ENCODE measurements at places on chromosomes 2 and 18.

DNA sequence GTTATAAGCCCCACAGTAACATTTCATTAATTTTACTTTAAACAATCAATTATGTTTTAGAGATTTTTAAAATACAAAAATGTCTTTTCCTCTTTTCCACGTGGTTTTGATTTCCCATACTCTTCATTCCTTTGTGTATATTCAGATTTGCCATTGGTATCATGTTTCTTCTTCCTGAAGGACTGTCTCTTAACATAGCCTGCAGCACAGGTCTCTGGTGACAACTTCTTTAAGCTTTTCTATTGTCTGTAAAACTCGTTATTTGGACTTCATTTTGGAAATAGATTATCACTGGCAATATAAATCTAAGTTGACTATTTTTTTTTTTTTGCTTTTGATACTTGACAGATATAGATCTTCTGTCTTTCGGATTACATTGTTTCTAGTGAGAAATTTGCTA, 115.2 kb upstream of the KLHL29 start:
- DNase-seq = no peak

DNA sequence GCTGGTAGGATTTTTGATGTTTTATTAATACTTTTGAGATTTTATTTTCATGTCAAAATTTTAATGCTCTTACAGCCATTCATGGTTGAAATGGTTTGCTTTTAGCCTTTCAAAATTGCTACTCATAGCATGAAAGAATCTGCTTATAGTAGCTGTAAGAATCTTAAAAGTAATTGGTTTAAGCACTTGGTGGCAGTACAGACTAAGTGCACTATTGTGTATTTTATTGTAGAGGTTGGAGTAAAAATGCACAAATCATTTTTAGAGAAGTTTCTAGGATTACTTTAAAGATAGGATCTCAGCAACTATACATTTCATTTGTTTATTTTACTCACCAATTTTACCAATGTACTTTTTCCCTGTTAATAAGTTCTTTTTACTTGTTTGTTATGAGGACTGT, 205.8 kb downstream of the SPAG16 start:
- DNase-seq = no peak

DNA sequence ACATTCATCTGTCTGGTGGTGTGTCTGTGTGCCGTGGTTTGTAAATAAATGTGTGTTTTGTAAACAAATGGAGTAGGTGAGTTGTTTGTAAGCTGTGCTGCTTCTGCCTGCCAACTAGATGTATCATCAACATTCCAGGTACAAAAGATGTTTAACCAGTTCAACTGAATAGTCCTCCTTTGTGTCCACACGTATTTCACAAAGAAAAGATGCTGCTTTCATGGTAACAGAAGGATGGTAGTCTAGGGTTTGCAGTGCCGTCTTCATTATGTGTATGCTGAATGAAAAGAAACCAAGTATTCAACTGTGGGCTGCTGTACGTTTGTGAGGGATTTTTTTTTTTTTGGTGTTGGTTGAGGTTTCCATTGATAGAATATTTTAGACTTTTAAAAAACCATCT, 72.1 kb downstream of the CAMKMT start:
- DNase-seq = peak; percentile 18

GRCh38 chr2:52904355-52904891, 863.2 kb upstream of the CHAC2 start:
- DNase-seq = no peak

GRCh38 chr2:37560863-37561614, 110.4 kb downstream of the CDC42EP3 start:
- no peak for DNase-seq

DNA sequence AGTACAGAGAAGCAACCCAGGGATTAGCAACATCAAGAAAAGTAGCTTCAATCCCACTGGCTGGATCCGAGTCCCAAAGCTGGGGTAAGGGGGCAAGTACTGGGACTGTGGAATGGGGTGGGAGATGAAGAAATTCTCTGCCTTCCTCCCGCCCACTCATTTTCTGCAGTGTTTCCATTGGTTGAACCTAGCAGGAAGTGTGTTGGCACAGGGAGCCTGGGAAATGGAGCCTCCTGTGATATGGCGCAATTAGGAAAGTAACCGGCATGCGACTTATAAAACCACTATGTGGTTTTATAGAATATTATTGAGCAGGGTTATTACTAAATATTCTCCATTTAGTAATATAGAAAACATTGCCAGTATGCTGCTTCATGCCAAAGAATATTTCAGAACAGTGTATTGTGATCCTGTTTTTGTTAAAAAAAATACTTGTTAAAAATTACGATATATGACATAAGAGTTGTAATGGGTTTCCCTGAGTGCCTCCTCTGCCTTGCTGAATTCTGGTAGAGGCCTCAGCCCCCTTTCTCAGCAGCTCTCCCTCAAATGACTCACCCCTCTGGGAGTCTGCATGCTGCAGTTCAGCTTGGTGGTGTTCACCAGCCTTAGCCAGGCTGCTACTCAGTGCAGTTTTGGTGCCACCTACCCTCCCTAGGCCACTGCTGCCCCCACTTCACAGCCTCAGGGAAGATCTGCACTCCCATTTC, 60.5 kb downstream of the HK2 start:
- no peak for DNase-seq

DNA sequence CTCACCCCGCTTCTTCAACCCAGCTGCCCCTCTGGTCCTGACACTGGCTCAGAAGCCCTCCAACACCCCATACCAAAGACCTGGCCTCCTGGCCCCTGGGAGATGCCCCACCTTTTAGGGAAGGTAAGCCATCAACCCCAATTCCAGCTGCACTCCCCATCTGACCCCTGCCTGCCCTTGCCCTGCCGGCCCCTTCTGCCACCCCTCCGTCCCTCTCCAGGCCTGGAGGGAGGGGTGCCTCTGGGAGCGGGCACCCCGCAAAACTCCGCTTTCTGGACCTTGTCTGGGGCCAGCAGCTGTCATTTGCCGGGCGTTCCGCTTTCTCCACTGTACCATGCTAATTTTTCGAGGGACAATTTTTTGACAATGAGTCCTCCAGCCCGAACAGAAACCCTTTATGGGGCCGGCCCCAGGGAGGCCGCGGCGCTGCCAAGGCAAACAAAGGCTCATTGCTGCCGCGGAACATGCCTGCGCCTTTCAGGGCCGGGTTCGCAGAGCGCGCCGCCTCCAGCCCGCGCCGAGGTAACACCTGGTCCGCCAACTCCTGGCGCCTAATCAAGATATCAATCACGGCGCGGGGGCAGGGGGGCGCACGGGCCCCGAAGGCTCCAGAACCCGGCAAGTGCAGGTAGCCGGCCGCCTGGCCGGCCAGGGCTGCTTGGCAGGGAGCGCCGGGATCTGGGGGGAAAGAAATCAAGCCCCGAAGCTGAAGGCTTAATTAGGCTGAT, 96.0 kb downstream of the INHBB start:
- peak; percentile 60 for DNase-seq

DNA sequence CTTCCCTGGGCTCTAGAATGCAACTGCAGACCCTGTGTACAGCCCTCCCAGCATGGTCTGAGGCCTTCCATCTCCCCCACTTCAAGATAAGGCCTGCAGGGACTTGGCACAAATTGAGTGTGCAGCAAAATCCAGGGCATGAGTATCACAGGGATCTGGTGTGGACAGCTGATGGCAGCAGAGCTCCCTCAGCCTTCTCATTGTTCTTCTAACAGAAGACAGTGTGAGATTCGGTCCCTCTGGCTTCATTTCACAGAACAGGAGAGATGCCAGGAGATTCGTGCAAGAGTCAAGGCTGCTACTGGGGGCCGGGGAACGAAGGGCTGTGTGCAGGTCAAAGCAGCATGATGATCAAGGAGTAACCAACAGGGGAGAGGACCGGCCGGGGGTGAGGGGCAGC, 85.8 kb downstream of the UXS1 start:
- no peak for DNase-seq

DNA sequence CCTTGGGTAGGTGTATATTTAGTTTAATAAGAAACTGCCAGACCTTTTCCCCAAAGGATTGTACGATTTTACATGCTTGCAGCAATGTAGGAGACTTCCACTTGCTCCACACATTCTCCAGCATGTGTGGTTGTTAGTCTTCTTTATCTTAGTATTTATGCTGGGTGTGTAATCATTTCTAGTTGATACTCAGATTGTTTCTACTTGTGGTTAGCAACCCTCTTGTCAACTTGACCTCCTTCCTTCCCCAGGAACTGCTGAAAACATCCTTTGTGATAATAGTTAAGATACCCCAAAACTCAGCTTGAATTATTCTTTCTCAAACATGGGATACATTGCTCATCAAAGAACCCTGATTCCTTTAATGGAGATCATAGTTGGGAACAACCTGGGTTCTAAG, 37.2 kb upstream of the CYBRD1 start:
- no peak for DNase-seq

DNA sequence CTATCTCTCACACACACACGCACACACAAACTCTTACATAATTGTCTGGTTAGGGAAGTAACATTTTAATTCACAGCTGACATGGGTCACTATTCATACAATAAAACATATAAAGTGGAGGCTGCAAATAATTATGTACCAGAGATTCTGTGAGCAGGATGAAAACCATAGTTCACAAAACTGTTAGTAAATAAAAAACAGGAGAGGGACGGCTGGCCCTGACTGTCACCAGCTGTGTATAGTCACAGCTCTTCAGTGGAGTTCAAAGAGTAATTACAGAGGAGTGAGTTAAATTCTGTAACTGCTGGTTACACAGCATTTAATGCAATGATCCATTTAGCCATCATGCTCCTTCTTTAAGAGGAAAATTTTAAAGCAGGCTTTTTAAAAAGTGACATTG, 76.9 kb downstream of the NRXN1 start:
- DNase-seq = no peak

GRCh38 chr2:69059731-69060290, 46.8 kb downstream of the ANTXR1 start:
- DNase-seq = no peak

DNA sequence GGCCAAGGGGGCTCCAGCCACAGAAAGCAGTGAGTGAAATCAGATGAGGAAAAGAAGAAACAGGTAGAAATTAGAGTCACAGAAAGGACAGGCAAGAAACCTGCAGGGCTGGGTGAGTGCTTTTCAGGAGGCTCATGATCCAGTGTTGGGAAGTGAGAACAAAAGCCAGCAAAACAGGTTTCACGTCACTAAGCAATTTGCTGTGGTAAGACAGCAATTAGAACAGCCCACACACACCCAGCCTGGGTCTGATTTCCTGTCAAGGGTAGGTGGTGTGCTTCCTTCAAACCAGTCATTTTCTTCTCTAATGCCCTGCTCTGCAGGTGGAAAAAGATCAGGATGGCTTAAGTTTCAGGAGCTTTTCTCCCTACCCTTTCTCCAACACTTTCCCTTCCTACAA, 52.9 kb upstream of the XDH start:
- peak; percentile 10 for DNase-seq

DNA sequence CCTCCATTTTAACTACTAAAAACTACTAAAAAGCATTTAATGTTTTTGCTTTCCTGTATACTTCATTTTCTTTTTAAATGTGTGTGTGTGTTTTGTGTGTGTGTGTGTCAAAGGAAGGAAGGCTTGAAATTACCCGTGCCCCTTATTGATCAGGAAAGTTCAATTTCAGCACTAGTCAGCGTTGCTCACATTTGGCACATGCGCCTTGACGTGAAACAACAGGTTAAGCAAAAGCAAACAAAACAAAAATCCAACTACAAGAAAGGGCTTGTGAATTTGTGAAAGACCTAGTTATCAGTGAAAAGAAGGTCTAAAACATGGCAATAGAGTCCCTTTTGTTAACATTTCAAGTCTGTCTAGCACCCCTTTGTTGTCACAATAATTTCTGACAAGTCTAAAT, 72.5 kb downstream of the KCNH7 start:
- DNase-seq = no peak

DNA sequence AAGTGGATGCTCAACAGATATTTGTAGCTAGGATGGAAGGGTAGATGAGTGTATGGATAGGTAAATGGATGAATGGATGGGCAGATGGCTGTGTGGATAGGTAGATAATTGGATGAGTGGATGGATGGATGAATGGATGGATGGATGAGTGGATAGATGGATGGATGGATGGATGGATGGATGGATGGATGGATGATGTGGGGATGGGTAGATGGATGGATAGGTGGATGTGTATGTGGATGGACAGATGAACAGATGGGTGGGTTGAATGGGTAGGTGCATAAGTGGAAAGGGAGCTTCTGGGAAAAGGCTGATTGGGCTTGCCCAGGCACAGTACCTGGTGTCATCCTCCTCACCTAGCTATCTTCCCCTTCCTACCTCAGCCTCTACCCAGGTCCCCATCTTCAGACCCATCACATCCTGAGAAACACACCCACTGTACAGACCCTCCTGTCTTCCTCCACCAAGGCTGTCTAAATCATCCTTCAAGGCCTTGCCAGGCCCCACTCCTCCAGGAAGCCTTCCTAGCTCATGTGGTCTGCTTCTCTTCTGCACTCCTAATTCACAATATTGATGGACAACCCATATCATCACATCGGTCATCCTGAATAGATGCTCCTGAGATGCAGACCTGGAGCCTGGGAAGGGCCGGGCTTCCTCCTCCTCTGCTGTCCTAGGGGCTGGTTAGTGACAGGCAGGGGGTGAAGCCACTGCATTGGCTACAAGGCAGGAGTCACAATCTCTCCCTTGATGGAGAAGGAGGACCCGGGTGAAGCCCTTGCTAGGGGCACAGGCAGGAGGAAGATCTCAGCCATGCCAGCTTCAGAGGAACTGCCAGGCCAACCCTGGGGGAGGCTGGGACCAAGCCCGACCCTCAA, 49.4 kb downstream of the SMAD7 start:
- no peak for DNase-seq

DNA sequence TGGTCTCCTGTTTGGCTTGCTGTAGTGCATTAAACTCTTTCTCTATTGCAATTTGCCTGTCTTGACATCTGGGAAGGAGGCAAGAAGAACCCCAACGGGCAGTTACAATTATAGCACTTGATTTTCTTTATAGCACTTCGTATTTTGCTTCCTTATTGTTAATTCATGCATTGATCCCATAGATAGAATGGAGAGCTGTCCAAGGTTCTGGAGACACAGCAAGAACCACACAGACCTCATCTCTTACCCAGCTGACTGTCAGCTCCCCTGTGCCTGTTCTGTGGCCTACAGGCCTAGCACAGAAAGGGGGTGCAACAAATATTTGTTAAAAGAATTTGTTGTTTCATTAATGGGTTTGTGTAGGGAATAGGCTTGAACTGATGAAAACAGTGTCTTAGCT, 194.3 kb downstream of the GALNT1 start:
- no peak for DNase-seq

DNA sequence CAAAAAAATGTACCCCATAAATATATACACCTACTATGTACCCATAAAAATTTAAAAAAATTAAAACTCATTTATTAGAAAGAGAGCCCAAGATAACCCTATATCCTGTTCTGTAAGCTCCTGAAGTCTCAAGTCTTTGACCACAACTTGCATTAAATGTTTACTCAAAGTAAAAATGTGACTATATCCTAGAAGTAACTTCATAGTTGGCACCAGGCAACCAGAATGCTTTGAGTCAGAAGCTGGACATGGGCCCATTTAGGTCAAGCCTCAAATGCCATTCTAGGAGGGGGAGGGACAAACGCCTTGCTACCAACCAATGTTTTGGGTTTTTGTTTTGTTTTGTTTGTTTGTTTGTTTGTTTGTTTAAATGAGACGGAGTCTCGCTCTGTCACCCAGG, 9.3 kb upstream of the TBC1D8 start:
- DNase-seq = no peak

GRCh38 chr18:9413576-9413975, 61.7 kb upstream of the RALBP1 start:
- no peak for DNase-seq

GRCh38 chr2:6957031-6957714, 40.0 kb downstream of the RNF144A start:
- DNase-seq = no peak
